D721Med (cell line): ENCODE measurements at places on chromosomes 4 and X.

GRCh38 chrX:79336869-79337815, 30.0 kb downstream of the ITM2A start:
- no peak for DNase-seq

DNA sequence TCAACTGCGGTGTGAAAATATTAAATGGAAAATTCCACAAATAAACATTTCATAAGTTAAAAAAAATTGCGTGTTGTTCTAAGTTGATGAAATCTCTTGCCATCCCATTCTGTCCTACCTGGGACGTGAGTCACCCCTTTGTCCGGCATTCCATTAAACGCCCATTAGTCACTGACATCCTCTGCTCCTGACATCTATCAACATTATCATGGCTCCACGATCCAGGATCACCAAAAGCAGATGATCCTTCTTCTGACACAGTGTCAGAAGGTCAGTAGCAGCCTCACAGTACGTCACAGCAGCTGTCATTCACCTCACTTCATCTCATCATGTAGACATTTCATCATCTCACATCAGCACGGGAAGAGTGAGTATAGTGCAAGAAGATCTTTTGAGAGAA, 125.7 kb downstream of the ZNF827 start:
- no peak for DNase-seq

- DNase-seq: no peak
Observed at GRCh38 chr4:186067757-186068385, 1.1 kb upstream of the TLR3 start.

- no peak for DNase-seq
Observed at GRCh38 chr4:184536881-184537248, 62.5 kb upstream of the IRF2 start.

- no peak for DNase-seq
Observed at GRCh38 chr4:150584111-150584915, 2.4 kb downstream of the MAB21L2 start.

GRCh38 chr4:169663831-169664230, 43.5 kb downstream of the CLCN3 start:
- DNase-seq: no peak

- DNase-seq: no peak
Observed at GRCh38 chr4:155684892-155685541, 18.4 kb downstream of the GUCY1A1 start.

- DNase-seq: no peak
Observed at GRCh38 chr4:40264995-40265909, 68.4 kb downstream of the RHOH start.
